ENCODE measurements at places on chromosomes 5 and 9.

GRCh38 chr9:16628413-16628812 lies 242.1 kb downstream of the BNC2 start:
- no peak for DNase-seq

DNA sequence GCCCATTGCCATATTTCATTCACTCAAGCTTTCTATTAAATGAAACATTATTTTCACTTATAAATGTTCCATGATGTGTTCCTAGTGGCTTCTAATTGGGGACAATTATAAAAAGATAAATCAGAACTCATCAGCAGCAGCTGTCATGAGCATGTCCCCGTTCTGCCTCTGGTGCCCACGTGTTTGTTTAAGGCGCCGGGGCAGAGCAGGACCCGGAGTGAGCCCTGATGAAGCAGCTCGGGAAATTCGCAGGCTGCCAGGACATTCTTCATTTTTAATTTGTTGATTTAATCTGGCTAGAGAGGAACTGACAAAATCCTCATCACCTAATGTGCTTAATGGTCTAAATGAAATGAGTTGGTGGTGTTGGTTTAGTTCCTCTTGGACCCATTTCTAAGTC lies 475.0 kb downstream of the CTNND2 start:
- no peak for DNase-seq

DNA sequence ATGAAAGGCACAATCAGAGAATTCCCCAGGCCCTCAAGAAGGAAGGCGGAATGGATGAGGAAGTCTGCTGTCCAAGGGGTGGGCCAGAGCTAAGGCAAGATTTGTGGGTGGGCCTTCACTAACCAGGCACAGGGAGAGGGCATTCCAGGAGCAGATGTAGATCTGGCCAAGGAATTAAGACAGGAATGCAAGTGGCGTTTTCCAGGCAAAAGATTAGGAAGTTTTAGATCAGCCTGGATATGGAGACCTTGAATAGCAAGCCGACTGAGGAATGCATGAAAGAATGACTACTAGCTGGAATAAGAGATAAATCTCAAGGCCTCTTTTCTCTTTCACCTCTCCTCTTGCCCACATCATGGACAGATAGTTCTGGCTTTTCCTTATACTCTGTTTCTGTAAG lies 68.5 kb downstream of the GHR start:
- no peak for DNase-seq

- DNase-seq = no peak
Measured at GRCh38 chr9:134699343-134699740, 57.7 kb downstream of the COL5A1 start.

- no peak for DNase-seq
Measured at GRCh38 chr5:107474716-107475489, 195.8 kb downstream of the EFNA5 start.

DNA sequence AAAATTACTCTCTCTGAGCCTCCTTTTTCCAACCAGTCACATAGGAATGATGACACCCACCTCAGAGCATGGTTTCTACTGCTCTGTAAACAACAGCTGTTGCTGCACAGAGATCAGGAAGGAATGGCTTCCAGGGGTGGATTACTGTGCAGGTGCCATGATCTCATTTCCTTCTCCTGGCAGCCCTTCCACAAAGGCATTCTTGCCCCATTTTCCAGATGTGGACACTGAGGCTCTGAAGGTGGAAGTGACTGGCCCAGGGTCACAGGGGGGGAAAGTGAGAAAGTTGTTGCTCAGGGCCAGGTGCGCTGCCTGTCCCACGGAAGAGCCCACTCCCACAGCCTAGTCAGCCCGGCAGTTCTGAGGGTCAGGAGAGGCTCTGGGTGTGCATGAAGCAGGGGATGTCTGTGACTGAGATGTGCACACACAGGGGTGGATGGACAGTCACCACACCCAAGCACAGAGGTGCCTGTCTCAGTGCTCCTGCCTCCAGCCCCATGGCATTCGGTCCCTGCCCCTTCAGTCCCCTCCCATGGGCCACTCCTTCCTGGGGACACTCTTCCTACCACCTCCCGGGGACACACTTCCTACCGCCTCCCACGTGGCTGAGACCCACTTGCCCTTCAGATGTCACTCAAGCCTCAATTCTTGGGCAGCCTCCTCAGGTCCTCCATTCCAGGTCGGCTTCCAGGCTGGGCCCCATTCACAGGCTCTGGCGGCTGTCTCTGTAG lies 17.0 kb downstream of the FGFR4 start:
- no peak for DNase-seq

DNA sequence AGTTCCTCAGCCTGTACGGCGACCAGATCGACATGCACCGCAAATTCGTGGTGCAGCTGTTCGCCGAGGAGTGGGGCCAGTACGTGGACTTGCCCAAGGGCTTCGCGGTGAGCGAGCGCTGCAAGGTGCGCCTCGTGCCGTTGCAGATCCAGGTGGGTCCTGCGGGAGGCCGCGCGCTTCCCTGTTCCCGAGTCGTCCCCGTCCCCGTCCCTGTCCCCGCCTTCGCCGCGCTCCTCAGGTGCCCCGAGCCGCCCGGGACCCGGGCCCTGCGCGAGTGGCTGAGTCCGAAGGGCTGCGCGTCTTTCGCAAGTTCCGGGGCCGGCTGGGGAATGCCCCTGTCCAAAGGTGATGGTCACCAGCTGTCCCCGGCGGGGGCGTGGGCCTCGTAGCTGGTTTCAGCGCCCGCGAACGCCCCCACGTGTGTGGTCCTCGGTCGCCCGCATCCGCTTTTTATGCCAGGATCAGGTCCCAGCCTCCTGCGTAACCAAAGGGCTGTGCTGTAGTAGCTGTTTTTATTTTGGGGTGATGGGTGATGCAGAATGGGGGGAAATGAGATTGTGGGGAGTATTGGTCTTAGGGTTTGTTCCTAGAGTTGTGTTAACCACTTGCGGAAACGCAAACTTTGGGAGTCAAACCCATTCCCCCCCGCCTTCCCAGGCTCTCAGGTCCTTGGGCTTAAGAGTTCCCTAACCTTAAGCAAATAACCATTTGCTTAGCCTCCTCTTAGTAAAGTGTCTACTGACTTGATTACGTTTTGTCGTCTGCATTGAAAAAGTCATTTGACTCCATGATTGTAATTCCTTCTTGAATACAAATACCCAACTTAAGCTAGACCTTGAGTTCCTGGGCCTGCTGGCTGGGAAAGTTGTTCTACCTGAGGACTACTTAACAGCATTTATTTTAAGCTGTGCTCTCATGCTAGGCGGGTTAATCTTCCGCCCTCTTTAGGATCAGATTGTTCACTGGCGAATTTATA lies 663 bp downstream of the ISOC1 start:
- DNase-seq = no peak

GRCh38 chr5:174320051-174320450 lies 274.5 kb downstream of the NSG2 start:
- DNase-seq = no peak

GRCh38 chr9:87878989-87879511 lies 3.6 kb upstream of the SPATA31E1 start:
- DNase-seq = no peak

DNA sequence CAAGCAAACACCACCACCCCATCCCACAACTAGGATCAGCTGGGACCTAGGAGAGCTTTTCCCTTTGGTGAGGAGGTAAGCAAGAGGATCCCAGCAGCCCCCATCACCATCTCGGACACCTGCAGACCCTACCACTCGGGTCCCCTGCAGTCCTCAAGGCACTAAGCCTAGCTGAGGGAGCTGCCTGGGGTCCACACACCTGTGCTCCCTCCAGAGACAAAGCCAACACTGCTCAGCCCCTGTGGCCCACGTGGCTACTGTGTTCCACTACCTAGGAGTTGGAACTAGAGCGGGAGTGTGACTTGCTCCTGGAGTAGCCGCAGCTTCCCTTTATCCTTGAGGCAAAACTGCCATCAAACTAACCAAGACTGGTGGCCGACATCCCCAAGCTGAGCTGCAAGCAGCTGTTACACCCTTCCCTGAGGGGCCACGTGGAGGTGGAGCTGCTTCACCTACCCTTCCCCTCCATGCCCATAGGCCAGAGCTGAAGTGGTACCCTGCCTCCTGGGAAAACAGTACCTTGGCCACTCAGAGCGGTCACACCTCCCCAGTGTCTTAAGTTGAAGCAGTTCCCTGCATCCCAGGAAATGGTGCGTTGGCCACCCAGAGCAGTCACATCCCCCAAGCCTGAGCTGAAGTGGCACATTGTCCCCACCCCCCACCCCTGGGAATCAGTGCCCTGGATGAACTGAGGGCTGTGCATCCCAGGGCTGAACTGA lies 205.5 kb downstream of the CACNA1B start:
- no peak for DNase-seq
